C1 segment of cervical spinal cord (tissue), 14 donors: ENCODE measurements at places on chromosomes 6 and 20.
A peak's percentile ranks its signal among the peaks of the same experiment; 100 is the strongest.

GRCh38 chr20:41996951-41997350 is 378.8 kb upstream of the CHD6 start:
- no peak for DNase-seq

DNA sequence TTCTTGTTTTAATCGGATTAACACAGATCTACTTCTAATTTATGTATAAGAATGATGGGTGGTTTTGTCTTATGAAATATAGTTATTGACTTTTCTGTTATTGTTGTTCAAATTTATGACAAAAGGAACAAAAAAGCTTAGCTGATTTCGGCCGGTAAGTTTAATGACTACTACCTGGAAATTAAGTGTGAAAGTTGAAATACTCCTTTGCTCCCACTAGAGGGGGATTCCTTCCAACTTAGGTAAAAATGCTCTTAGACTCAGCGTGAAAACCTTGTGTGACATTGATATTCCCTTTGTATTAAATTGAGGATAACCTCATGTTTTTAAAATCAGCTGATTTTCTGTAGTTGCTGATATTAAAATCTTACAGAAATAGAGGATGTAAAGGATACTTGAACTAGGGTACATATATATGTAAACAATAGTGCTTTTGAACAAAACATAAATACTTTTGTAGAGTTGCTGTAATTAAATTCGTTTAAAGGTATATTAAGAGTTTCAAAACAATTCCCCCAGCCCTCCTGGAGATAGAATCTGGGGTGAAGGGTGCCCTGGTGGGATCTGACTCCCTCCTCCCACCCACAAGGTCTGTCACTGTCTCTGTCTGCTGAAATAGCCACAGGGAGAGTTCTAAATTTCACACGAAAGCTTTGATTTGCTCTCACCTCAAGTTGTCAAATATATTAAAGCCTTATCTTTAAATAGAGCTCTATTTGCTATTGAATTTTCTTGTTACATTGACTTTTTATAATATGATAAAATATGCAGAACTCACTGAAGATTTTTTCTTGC is 257.5 kb downstream of the ARID1B start:
- DNase-seq = no peak

DNA sequence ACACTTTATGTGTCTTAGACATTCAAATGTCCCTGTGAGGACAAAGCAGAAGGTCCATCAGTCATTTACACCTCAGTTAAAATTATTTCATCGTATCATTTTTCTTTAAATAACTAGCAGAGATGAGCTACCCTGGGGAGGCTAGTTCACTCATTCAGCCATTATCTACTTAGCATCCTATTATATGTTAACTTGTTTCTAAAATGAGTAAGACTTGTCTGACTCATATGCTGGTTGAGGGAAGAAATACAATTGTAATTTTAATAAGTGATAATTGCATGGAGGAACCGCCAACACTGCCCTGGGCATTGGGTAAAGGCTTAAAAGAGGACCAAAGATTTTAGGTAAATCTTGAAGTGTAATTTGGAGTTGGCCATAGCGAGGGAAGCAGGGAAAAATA is 12.4 kb upstream of the PTPRK start:
- no peak for DNase-seq

DNA sequence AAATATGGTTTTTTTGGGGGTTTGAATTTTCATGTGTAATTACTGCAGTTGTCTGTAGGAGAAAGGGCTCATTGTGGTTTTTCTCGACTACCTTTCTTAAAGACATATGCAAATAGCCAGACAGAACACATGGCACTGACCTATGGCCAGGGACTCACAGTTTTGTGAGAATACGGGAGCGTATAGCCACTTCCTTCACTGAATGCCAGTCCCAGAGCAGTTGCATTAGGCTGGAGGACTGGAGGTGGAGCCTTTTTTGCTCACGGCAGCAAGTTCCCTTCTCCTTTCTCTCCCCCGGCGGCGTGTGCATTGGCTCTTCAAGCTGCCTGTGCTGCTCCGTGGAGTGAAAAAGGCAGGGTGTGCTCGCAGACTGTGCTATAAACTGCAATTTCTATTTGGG is 114.9 kb downstream of the AKAP7 start:
- peak; percentile 48 for DNase-seq

GRCh38 chr6:2839982-2840748 is 1.5 kb downstream of the SERPINB1 start:
- no peak for DNase-seq

DNA sequence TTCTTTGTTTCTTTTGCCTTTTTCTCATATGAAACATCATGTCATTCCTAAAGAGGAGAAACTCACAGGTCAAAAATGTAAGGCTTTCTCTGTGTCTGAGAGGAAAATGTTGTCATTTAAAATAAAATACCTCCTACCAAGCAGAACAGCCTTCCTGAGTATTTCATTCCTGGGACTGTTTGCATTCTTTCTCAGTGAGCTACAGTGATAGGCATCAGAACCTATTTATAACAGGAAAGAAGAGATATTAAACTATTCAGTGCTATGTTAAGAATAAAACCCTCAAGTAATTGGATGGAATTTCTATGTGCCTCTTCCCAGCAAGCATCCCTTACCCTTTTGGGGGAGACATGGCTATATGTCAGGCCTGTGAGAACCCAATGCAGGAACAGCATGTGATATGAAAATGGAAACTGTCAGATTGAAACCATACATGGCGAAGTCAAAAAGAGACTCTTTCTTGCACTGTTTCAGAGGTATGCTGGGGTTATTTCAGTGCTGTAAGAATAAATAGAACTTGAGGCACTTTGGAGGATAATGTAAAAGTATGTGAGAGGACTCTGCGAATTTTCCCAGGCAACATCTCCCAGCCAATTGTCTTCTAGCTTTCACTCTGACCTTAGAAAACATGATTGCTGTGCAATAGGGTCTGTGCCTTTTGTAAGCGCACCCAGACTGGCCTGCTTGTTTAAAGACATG is 133.8 kb upstream of the CCN2 start:
- no peak for DNase-seq
